H1 (cell line): ENCODE measurements at places on chromosomes 2 and 18. TPM values are rescaled to one million over a fixed set of nuclear protein-coding genes. Genes with fewer than 3 reads are reported as not detected.

GRCh38 chr2:54455131-54455562 is 980 bp upstream of the SPTBN1 start:
- H3K27ac ChIP-seq = no peak overlapping the region
- H3K4me3 ChIP-seq = peak overlapping the region; percentile 80
- H3K36me3 ChIP-seq = no peaks in the 10 kb centered on the region
- peak; percentile 62 for DNase-seq
- H3K27me3 ChIP-seq = no peaks in the 10 kb centered on the region

PSTPIP2 gene
- total RNA-seq = 2.4 and 2.7 TPM in 2 replicates

TBR1 gene
- total RNA-seq = not detected in 2 replicates

CFAP53 gene
- 0.30 and 0.34 TPM in 2 replicates for total RNA-seq

UPP2 gene
- total RNA-seq = not detected in 2 replicates

- peak overlapping the region; percentile 70 for H3K4me3 ChIP-seq
- H3K36me3 ChIP-seq = no peaks in the 10 kb centered on the region
- H3K27ac ChIP-seq = no peak overlapping the region
- DNase-seq = no peak
- H3K27me3 ChIP-seq = peaks cover 5% of the 10 kb centered on the region
Observed at GRCh38 chr18:23619388-23619881, 33.1 kb upstream of the NPC1 start.

GRCh38 chr2:8693157-8693821 is 11.4 kb downstream of the ID2 start:
- H3K4me1 ChIP-seq = no peaks in the 10 kb centered on the region; the same call in 1 of the 2 replicates
- H3K27me3 ChIP-seq = no peaks in the 10 kb centered on the region
- DNase-seq = peak; percentile 92
- H3K4me3 ChIP-seq = peak overlapping the region; percentile 17; the same call in 1 of the 2 replicates
- no peak overlapping the region for H3K27ac ChIP-seq
- no peaks in the 10 kb centered on the region for H3K36me3 ChIP-seq

DNA sequence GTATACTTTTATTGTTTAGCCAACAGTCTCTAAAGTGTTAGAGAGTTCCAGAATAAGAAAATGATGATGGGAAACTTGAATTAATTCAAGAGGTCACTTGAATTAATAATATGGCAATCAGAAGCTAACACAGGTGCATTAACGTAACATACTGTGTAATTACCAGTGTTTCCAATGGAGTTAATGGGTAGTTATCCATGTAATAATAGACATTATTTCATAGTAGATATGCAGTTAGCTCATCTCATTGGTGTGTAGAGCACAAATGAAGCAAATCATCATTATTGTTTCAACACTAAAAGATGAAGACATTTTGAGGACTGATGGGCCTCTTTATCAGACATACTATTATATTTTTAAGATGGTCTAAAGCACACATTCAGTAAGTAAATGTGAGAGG is 460.3 kb upstream of the HNRNPA3 start:
- H3K4me3 ChIP-seq = no peak overlapping the region
- H3K4me1 ChIP-seq = no peaks in the 10 kb centered on the region
- H3K27ac ChIP-seq = no peak overlapping the region
- H3K36me3 ChIP-seq = no peaks in the 10 kb centered on the region
- DNase-seq = no peak

DNA sequence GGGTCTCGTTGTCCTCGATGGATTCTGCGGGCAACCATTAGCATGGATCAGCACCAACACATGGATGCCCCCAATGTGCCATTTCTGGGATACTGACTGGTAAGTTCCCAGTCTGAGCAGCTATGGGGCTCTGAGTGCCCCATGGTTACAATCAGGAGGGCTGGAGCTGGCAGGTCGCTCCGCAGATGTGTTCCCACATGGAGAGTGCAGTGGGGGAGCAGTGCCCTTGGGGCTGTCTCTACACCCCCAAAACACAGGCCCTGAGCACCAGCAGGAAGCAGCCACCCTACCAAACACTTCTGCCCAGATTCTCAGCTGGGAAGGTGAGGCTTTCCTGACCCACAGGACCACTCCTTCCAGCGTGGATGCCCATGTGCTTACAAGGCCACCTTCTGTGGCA is 8.0 kb downstream of the NGEF start:
- no peaks in the 10 kb centered on the region for H3K36me3 ChIP-seq
- no peak for DNase-seq
- no peaks in the 10 kb centered on the region for H3K4me1 ChIP-seq
- H3K27ac ChIP-seq = no peak overlapping the region

GRCh38 chr2:196174404-196174803 is 3.0 kb upstream of the STK17B start:
- peaks cover 3% of the 10 kb centered on the region; the same call in 1 of the 2 replicates for H3K4me1 ChIP-seq
- no peaks in the 10 kb centered on the region; the same call in 1 of the 2 replicates for H3K27me3 ChIP-seq
- H3K27ac ChIP-seq = no peak overlapping the region
- no peak for DNase-seq
- H3K36me3 ChIP-seq = no peaks in the 10 kb centered on the region
- no peak overlapping the region for H3K4me3 ChIP-seq

EVA1A gene
- 1.2 and 4.3 TPM in 2 replicates for total RNA-seq

GRCh38 chr18:62505669-62506494 is 16.9 kb upstream of the ZCCHC2 start:
- no peak overlapping the region for H3K27ac ChIP-seq
- no peaks in the 10 kb centered on the region for H3K4me1 ChIP-seq
- H3K36me3 ChIP-seq = no peaks in the 10 kb centered on the region
- no peaks in the 10 kb centered on the region for H3K27me3 ChIP-seq
- H3K4me3 ChIP-seq = no peak overlapping the region

GRCh38 chr18:59278793-59279192 is 5.5 kb upstream of the RAX start:
- peaks cover 6% of the 10 kb centered on the region for H3K4me1 ChIP-seq
- no peak overlapping the region for H3K4me3 ChIP-seq
- H3K36me3 ChIP-seq = no peaks in the 10 kb centered on the region
- H3K27me3 ChIP-seq = peaks cover 41% of the 10 kb centered on the region
- H3K27ac ChIP-seq = no peak overlapping the region
- no peak for DNase-seq

DNA sequence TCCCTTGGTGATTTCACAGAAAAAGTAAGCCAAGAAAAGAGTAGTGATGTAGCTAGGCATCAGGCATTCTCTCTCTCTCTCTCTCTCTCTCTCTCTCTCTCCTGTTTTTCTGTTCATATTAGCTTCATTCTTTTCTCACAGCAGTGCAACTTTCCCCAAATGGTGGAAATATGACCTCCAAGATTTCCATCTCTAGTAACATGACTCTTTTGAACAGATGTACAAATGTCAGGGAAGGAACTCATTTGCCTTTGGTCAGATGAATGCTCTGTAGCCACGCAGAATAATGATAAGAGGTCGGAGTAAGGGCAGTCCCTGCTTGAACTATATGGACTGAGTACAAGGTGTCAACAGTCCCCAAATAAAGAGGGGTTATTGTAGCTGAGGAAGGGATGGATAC is 316.2 kb downstream of the GALNT13 start:
- H3K4me3 ChIP-seq = no peak overlapping the region
- H3K27ac ChIP-seq = no peak overlapping the region
- H3K4me1 ChIP-seq = peaks cover 2% of the 10 kb centered on the region
- no peaks in the 10 kb centered on the region for H3K27me3 ChIP-seq
- no peak for DNase-seq

DNA sequence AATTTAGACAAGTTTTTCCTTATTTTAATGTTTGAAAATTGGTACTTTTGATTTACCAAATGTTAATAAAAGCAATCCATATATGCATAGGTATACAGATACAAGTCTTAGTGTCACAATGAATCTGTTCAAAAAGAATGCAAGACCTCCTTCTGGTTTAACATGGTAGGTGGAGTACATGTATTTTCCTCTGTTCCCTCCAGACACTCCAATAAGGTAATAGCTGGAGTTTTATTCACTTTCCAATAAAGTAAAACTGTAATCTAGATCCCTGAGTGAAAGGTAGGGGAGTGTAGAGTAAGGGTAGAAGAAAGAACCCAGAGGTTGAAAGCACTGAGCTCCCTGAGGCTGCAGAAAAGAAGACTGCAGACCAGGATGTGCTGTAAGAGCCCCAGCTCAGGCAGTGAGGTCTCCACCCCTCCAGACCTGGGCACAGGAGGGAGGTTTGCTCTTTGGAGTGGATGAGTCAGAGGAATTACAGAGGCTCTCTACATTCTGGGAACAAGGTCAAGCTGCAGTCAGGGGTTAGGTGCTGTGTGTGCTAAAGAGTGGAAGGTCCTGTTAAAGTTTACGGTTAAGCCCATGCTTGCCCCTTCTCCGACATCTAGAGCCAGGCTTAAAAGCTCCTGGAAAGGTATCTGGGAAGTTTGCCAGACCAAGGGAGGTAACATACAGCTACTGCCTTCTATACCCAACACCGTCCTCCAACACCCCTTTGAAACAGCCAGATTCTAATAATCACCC is 27.6 kb upstream of the STAT1 start:
- no peak overlapping the region for H3K4me3 ChIP-seq
- H3K27me3 ChIP-seq = no peaks in the 10 kb centered on the region
- H3K27ac ChIP-seq = no peak overlapping the region
- no peaks in the 10 kb centered on the region for H3K36me3 ChIP-seq
- DNase-seq = no peak
- no peaks in the 10 kb centered on the region for H3K4me1 ChIP-seq

- no peaks in the 10 kb centered on the region for H3K27me3 ChIP-seq
- no peak for DNase-seq
- no peaks in the 10 kb centered on the region for H3K4me1 ChIP-seq
- H3K4me3 ChIP-seq = no peak overlapping the region
Observed at GRCh38 chr2:186636800-186637496, 47.1 kb downstream of the ITGAV start.

DNA sequence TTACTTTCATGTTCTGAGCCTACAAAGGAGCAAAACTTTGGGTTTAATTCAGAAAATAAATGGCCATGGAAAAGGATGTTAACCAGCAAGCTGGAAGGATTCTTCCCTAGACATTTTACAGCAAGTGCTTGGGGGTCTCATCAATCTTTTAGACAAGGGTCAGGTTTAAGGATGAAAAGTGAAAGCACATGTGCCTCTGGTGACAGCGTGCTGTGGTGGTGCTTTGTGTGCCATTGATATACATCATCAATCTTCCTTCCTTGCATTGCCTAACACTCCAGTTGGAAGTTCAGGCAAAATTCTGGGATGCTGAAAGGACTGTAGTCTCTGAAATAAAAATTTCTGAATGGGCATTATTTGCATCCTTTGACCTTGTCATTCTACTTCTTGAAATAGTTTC is 171.2 kb downstream of the KCNE4 start:
- DNase-seq = no peak
- H3K27me3 ChIP-seq = no peaks in the 10 kb centered on the region
- no peak overlapping the region for H3K4me3 ChIP-seq
- H3K27ac ChIP-seq = no peak overlapping the region
- no peaks in the 10 kb centered on the region for H3K36me3 ChIP-seq

MARCHF4 gene
- total RNA-seq = 2.9 TPM in 2 replicates

DNA sequence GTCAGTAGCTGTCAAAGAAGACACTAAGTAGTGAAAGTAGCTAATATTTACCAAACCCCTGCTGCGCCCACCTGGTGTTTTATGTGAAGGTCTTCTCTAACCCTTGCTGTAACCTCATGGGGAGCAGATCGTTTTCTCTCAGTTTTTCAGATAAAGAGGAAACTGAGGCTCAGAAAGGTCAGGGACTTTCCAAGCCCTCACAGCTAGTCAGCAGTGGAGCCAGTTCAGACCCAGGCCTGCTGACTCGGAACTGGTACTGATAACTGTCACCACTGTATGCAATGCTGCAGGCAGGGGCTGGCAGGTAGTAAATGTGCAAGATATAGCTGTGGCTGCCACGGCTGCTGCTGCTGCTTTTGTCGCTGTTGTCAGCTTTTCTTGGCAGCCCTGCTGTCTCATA is 69.1 kb downstream of the LRRFIP1 start:
- H3K4me1 ChIP-seq = peaks cover 38% of the 10 kb centered on the region
- no peak overlapping the region for H3K27ac ChIP-seq
- no peak for DNase-seq

RGPD8 gene
- total RNA-seq = 8.2 and 9.3 TPM in 2 replicates

GRCh38 chr2:44779793-44780192 is 161.7 kb upstream of the SIX3 start:
- H3K36me3 ChIP-seq = no peaks in the 10 kb centered on the region
- no peaks in the 10 kb centered on the region for H3K27me3 ChIP-seq
- H3K27ac ChIP-seq = no peak overlapping the region
- H3K4me3 ChIP-seq = no peak overlapping the region

ITGB1BP1 gene
- 45.4 and 50.1 TPM in 2 replicates for total RNA-seq

DNA sequence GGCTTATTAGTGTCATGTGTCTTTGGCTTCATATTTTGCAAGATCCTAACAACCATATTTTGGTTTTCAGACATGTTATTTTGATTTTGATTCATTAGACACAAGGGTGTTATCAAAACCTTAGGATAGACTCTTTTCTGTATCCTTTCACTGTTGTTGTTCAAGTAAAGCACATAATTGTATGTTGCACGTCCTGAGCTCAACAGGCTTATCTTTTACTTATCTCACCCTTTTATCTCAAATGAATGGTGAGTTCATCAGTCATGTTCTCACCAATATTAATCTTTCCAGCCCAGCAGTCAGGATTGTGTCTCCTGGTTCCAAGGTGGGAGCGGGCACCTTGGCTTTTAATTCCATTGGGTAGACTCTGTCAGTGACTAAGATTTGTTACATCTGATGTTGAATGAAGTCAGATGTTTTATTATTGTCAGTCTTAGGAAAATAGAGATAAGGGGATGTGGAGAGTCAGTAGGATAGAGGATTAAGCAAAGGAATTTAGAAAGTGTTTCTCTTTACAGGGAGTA is 11.9 kb downstream of the GPN1 start:
- no peak overlapping the region for H3K4me3 ChIP-seq
- H3K27ac ChIP-seq = no peak overlapping the region
- peaks cover 46% of the 10 kb centered on the region for H3K36me3 ChIP-seq

DNA sequence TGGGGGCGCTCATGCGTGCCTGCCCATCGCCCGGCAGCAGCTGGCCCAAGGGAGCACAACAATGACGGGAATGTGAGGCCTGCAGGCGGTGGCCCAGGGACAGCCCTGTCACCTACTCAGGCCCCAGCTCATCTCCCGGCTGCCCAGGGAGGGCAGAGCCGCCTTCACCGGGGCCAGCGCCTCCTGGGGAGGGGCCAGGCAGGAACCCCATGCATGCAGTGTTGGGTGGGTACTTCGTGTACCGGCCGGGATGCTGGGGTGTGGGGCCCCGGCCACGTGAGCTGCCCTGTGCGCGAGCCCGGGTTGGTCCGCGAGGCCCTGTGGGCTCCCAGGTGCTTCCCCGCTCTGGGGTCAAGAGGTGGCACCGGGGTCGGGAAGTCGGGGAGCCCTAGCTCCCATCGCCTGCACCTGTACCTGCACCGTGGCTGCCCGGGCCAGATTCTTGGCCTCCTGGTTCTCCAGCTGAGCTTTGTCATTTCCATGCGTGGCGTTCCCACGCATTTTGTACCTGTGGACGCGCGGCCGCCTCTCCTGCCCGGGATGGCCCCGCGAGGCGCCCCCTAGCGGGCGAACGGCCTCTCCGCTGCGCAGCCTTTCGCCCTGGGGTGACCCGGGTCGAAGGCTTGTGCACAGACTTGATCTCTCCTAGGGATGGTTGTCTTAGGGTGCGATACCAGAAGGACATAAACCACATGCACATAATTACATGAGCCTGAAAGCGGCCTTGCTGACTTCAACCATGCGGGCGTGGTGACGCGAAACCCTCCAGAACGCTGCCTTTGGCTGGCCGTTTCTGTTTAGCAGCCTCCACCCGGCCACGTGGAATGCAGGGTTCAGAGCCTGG is 950 bp downstream of the KLHL30 start:
- no peak overlapping the region for H3K27ac ChIP-seq
- DNase-seq = no peak
- H3K36me3 ChIP-seq = no peaks in the 10 kb centered on the region
- no peak overlapping the region for H3K4me3 ChIP-seq
- no peaks in the 10 kb centered on the region for H3K4me1 ChIP-seq
- H3K27me3 ChIP-seq = no peaks in the 10 kb centered on the region

INO80C gene
- total RNA-seq = 46.5 and 48.9 TPM in 2 replicates

ALPP gene
- total RNA-seq = 0.15 TPM in 1 of 2 replicates, not detected in the other

PDE11A gene
- total RNA-seq = 0.19 and 0.36 TPM in 2 replicates

GRCh38 chr2:86790676-86791572 is at the start of gene CD8A:
TSS of gene CD8A (minus strand) at chr2:86790913. CDS start at chr2:86790825, 88 bp downstream.
- no peak within 1 kb of the TSS for H3K27ac ChIP-seq
- peak within 1 kb of the TSS; percentile 56 for H3K4me3 ChIP-seq
- H3K36me3 ChIP-seq = peaks cover 8% of the 10 kb centered on the region; the same call in 1 of the 2 replicates
- no peaks in the 10 kb centered on the region for H3K4me1 ChIP-seq
- DNase-seq = no peak
